ENCODE measurements at places on chromosomes 7 and 10.

DNA sequence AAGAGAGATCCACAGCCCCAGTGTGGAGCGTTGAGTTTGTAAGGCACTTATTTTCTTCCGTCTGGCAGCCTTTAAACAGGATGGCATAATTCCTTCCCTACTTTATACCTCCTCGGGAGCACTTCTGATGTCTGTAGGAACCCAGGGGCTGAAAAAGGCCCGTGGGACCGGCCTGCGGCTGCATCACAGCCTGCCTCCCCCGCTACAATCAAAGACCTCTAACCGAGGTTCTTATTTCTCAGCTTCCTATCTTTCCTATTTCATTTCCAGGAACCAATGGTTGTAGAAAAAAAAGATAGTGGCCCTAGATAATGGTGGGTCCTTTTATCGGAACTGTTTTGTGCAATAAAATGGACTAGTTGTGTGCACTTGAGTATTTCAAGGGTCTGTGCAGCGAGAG is 4.1 kb upstream of the CTBP2 start:
- no peak for DNase-seq

DNA sequence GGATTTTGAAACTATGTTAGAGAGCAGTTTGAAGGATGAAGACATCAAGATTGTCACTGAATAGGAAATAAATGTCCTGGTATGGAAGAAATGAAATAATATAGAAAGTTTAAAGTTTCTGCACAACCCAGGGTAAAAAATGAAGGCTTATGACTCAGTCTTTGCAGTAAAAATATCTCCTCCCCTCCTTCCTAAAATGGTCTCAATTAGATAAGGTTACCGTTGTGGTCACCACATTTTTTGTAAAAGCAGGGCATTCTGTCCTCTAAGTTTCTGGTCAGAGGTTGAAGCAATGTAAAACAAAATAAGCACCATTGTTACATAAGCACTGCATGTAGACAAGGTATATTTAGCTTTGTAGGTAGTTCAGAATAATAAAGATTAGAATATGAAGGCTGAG is 403.5 kb downstream of the SUGCT start:
- DNase-seq: no peak

GRCh38 chr10:14891151-14891550 is 12.5 kb downstream of the SUV39H2 start:
- DNase-seq: no peak

- peak; percentile 48 for DNase-seq
These were observed 39.1 kb upstream of the PARD3 start for GRCh38 chr10:34854147-34854601.

- DNase-seq: no peak
These were observed 2.0 kb upstream of the RBAK start for GRCh38 chr7:5043661-5044060.

DNA sequence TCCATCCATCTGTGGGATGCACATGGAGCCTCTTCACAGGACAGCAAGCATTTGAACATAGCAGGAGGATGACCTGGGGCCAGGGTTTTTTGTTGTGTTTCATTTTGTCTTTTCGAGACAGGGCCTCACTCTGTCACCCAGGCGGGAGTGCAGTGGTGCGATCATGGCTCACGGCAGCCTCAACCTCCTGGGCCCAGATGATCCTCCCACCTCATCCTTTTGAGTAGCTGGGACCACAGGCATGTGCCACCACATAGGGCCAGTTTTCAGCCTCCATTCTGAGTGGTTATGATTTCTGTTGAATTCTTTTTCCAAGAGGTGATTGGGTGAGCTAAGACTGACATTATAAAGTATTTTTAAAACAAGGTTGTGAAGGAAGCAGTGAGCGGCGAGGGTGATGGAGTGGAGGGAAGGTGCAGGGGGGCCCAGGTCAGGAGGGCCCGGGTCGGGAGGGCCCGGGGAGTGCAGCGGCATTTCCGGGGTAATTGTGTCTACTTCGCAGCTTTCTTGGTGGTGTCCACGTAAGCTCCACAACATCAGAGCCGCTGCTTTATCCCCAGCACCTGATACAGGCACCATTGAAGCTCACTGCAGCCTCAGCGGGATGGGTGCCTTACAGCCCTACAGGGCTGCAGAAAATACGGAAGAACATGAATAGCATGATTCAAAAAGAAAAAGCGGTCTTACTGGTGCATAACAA is 12.0 kb upstream of the LARP4B start:
- no peak for DNase-seq

GRCh38 chr10:69130251-69130650 is 6.3 kb downstream of the VPS26A start:
- no peak for DNase-seq

GRCh38 chr10:50613150-50613549 is 10.6 kb downstream of the SGMS1 start:
- DNase-seq: no peak

GRCh38 chr10:49743464-49744075 is 18.6 kb downstream of the OGDHL start:
- DNase-seq: no peak

DNA sequence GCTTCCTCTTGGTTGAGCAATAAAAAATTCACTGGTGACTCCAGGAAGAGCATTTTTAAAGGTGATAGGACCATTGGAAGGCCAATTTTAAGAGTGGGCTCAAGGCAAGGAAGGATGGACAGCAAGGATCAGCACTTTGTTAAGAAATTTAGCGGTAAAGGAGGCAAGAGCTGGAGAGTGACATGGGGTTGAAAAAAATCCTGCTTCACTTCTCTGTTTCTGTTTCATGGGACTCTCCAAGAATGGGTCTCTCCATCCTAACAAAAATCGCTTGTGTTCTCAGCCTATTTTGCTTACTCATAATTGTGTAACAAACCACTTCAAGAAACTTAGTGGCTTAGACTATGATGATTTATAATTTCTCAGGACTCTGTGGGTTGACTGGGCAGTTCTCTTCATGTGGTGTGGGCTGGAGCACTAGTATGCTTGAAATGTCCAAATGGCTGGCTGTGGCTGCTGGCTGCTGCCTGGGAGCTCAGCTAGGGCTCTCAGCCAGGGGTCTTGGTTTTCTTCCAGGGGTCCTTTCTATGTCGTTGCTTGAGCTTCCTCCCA is 59.8 kb upstream of the ZNRF2 start:
- DNase-seq: no peak

- DNase-seq: no peak
These were observed 23.2 kb downstream of the ELMO1 start for GRCh38 chr7:37425498-37425897.

DNA sequence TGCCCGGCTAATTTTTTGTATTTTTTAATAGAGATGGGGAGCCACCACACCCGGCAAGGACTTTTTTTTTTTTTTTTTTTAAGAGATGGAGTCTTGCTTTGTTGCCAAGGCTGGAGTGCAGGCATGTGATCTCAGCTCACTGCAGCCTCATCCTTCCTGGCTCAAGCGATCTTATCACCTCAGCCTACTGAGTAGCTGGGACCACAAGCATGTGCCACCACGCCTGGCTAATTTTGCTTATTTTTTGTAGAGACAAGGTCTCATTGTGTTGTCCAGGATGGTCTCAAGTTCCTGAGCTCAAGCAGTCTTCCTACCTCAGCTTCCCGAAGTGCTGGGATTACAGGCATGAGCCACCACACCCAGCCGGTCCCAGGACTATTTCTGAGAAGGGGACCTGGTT is 9.3 kb upstream of the MCU start:
- DNase-seq: no peak

DNA sequence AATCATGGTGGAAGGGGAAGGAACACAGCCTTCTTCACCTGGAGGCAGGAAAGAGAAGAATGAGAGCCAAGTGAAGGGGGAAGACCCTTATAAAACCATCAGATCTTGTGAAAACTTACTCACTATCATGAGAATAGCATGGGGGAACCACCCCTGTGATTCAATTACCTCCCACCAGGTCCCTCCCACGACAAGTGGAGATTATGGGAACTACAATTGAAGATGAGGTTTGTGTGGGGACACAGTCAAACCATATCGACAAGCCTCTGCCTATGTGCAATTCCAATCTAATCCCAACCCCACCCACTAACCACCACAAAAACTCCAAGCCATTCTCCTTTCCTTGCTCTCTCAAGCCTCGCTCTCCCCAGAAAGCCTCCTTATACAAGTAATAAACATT is 69.2 kb downstream of the TAC1 start:
- no peak for DNase-seq

GRCh38 chr10:30029872-30030256 is 29.5 kb downstream of the JCAD start:
- no peak for DNase-seq

DNA sequence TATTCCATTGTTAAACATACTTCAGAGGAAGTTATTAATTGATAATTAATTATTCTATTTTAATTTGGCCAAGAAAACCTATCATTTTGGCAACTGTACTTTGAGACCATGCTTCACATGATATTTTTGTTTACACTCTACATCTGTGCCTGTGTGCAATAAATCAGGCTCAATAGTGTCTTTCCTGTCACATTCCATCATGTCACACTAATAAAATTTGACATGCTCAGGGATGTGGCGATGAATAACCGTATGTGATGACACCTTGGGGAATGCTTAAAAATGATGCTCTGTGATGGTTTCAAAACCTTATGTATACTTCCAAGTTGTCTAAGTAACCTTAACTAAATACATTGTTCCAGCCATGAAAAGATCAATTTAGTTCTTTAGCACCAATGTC is 364.6 kb upstream of the TEX47 start:
- no peak for DNase-seq

DNA sequence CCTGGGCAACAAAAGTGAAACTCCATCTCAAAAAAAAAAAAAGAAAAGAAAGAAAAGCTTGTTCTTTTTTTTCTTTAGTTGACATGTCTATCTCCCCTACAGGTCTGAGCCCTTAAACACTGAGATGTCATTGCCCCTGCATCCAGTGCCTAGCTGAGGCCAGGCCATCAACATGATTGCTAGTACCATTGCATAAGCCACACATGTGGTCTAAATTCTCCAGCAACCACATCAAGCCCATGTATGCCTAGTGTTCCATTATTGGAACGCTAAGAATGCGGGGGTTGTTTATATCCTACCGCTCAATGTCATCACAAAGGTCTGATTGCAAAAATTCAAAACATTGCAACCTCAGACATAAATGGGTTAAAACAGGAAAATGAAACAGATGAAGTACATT is 62.7 kb downstream of the NPTX2 start:
- DNase-seq: no peak

DNA sequence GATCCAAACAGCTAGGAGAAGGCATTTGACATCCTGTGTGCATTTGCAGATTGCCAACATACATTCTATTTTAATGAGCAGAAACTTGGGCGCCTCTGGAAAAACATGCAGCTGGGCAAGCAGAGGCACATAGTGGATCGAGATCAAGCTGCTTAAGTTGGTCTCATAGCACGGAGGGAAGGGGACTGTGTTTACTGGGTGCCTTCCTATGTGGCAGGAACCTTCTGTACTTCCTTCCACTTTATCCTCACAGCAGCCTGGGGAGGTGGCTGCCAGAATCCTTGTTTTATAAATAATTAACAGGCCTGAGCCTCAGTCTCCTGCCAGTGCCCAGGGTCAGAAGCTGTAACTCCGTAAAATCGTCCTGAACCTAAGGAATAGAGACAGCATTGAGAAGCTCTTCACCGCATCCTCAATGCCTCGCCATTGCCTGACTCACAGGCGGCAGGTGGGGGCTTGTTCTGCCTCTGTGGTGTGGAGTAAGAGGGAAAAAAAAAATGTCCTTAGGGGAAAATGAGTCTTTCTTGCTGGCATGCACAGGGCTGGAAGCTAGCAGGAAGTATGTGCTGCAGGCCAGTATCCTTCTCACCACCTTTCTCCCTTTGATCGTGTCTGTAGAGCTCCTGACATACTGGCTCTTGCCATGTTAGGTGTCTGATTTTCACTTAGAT is 6.2 kb downstream of the VWA2 start:
- DNase-seq: no peak

DNA sequence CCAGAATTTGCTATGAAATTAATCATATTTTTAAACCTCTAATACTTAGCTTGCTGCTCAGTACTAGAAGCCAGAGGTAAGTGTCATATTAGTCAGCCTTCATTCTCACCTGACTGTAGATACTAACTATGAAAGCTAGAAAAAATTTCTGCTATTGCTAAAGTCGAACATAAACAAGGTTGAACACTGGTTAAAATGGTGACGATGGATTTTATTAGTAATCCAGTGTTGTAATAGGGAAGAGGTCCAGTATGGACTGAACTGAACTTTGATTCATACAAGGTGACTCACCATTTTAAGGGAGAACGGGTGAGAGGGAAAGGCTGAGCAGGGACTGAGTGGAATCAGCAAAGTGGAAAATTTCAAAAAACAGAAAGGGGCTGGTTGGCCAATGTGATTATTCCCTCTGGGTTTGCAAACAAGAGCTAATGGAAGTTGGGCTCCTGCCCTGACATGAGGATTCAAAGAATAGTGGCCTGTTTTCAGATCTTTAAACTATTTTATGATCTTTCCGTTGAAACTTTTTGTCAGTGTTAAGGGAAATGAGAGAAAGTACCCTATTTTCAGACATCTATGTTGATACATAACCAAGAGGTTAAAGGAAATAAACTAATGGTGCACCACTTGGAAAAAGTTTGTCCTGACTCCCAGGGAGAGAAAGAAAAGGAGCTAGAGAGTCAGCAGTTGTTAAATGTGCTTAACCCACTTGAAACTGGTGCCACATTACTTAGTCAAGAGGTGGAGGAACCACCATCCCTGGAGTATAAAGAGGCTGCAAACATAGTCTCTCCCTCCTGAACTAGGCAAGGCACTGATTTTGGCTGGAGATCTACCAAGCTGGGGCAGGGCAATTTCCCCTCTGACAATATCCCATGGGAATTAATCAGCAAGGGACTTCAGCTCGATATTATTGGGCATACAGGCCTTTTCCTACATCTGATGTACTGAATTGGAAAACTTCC is 15.3 kb upstream of the AKR1C1 start:
- no peak for DNase-seq

DNA sequence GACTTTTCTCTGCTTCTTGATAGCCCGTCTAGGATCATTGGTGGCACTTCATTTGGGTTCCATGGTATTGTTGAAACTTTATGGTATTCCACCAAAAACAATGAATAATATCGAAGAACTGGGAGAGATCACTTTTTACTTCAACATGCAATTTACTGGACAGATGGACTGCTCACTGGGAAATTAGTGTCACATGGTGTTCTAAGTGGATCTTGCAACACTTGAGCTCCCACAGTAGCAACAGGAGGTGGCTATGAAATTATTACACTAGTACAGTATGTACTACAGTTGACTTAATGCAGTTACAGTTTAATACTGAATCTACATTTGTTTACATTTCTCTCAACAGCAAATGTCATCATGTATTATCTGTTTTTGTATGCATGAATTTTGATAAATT is 997.3 kb downstream of the REEP3 start:
- no peak for DNase-seq

DNA sequence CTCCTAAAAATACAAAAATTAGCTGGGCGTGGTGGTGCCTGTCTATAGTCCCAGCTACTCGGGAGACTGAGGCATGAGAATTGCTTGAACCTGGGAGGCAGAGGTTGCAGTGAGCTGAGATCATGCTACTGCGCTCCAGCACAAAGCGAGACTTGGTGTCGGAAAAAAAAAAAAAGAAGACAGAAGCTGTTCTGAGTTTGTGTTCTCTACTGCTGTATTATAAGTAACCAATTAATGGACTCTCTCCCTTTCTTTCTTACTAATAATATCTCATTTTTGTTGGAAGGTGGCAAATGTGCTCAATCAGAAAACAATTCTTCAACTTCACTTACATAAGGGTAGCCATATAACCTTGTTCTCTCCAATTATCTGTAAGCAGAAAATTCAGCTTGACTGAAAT is 7.4 kb downstream of the NT5C3A start:
- DNase-seq: no peak

- no peak for DNase-seq
These were observed 929.7 kb upstream of the KCND2 start for GRCh38 chr7:119343289-119343688.

Data from midbrain (tissue), 1 donor.